ENCODE measurements at places on chromosomes 3 and 15. TPM values are rescaled to one million over a fixed set of nuclear protein-coding genes. Genes with fewer than 3 reads are reported as not detected.
A peak's percentile ranks its signal among the peaks of the same experiment; 100 is the strongest.

The LRRC3B gene
- total RNA-seq, result not detected

The ATR gene
- total RNA-seq, result 38.6 TPM

The CCR9 gene
- not detected for total RNA-seq

DNA sequence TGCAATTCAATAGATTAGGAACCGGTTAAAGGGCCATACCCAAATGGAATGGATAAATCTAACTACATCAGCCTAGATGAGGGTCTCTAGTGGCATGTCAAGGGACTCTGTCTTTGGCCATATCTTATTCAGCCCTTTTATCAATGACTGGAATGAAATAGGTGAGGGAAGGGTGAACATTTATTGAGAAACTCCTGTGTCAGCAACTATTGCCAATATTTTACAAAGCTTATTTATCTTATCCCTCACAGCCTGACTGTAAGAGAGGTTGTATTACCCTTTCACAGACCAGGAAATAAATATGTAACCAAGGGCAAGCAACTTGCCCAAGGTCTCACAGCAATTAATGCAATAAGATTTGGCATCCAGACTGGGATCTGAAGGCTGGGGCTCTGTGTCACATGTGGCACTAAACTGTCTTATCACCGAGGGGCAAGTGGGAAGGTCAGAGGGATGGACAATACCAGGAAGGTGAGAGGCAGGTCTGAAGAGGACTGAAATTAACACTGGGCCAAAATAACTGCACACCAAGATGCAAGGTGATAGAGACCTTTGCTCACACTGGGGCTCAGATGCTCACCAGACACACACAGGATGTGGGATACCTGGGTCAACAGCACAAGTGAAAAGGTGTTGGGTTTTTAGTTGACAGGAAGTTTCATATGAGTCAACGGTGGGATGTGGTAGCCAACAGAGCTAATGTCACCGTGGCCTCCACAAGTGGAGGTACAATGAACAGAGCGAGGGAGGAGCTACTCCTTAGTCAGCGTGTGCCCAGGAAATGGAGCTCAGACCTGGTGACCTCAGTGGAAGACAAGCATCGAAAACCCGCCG lies 261.3 kb downstream of the RPLP1 start:
- no peaks in the 10 kb centered on the region for H3K4me1 ChIP-seq
- no peak for DNase-seq
- H3K36me3 ChIP-seq, result no peaks in the 10 kb centered on the region
- no peak overlapping the region for H3K4me3 ChIP-seq
- no peaks in the 10 kb centered on the region for H3K27me3 ChIP-seq
- H3K27ac ChIP-seq, result no peak overlapping the region

DNA sequence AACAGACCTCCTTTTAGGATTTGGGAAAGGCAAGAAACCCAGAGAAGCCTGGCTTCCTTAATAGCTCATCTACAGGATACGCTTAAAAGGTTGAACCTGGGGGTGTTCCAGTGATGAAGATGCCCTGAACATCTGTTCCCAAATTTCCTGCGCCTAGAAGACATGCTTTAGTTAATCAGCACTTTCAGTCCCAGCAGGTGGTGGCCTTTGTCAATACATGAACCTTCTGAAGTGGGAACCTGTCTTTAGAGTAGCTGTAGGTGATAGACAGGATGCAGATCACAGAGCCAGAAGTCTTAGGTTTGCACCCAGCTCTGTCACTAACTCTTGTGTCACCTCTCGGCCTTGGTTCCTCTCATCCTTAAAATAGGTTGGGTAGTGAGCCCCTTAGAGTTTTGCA lies 149.7 kb upstream of the SYNPR start:
- no peak overlapping the region for H3K27ac ChIP-seq
- no peaks in the 10 kb centered on the region for H3K4me1 ChIP-seq
- no peak for DNase-seq
- H3K27me3 ChIP-seq, result no peaks in the 10 kb centered on the region
- H3K36me3 ChIP-seq, result no peaks in the 10 kb centered on the region

DNA sequence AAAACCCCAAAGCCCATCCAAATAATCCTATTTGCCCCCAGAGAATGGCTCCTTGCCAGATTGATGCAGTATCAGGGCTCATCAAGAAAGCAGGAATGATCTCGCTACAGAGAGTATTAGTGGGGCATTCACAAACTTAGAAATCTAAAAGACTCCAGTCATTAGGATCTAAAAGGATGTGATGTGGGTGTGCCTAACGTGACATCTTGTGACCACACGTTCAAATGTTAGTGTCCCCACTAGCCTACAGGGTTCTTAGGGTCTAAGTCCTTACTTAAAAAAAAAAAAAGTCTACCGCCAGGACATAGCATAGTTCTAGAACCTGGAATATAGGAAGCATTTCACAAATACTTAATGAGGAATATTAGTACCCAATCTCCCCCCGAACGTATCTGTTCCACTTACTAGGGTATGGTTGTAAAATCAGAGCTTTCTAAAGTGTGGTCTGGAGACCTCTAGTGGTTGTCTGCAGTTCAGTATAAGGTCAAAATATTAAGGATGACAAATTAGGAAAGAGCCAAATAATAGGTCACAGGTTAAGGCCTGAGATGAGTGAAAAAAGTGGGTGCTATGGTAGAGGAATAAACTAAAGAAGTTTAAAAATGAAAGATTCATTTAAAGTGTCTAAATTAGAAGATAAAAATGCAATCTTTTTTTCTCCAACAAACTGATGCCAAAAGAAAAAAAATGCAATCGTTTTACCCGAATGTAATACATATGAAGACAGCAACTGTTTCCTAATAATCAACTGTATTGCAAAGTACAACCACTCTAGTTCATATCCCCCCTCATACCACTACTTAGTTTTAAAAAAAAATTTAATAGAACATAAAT lies 4.2 kb upstream of the CHRM5 start:
- no peak overlapping the region for H3K27ac ChIP-seq
- H3K4me3 ChIP-seq, result no peak overlapping the region
- DNase-seq, result peak; percentile 28
- no peaks in the 10 kb centered on the region for H3K36me3 ChIP-seq

DNA sequence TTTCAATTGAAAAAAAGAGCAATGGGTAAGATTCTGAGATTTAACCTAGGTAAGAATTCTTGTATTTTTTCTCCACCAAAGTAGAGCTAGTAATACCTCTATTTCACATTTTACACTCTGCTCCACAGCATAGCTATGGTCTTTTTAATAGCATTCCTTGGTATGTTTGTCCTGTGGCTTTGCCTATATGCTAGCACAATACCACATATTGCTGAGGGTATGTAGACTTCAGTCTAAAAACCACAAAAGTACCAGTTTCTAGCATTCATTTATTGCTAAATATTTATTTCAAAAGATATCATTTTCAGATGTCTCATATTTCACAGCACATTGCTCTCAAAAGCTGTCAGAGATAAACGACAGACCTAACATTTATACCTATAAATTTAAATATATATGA lies 18.2 kb upstream of the EOGT start:
- peaks cover 12% of the 10 kb centered on the region for H3K36me3 ChIP-seq
- no peak overlapping the region for H3K4me3 ChIP-seq
- H3K27me3 ChIP-seq, result no peaks in the 10 kb centered on the region
- H3K27ac ChIP-seq, result no peak overlapping the region

DNA sequence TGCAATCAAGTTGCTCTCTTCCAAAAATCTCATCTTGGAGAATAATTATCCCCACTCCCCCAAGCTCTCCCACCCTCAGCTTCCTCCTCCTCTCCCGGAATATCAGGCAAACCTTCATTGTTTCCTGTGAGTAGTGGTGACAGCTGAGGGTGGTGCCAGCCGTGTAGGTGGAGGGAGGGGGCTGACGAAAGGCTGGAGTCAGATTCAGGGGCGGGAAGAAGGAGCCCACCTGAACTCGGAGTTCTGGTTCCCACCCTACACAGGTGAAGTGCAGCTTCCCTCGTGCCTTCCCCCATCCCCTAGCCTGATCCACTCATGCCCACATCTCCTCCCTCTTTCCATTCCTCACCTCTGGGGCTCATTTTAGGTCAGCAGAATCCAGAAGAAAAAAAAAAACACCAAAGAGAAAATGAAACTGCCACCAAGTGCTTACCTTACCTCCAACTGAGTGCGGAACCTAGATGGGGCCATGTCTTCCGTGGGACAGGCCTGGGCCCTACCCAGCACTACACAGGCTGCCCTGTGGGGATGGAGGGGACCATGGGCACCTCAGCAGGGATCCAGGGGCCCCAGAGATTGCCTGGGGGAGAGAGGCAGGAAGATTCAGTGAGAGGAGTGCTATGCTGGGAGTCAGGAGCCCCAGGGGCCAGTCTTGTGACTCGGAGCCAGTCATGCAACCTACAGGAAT lies 81.3 kb downstream of the ADCY5 start:
- no peak overlapping the region for H3K27ac ChIP-seq
- no peak overlapping the region for H3K4me3 ChIP-seq
- H3K27me3 ChIP-seq, result peaks cover 6% of the 10 kb centered on the region
- no peaks in the 10 kb centered on the region for H3K4me1 ChIP-seq

DNA sequence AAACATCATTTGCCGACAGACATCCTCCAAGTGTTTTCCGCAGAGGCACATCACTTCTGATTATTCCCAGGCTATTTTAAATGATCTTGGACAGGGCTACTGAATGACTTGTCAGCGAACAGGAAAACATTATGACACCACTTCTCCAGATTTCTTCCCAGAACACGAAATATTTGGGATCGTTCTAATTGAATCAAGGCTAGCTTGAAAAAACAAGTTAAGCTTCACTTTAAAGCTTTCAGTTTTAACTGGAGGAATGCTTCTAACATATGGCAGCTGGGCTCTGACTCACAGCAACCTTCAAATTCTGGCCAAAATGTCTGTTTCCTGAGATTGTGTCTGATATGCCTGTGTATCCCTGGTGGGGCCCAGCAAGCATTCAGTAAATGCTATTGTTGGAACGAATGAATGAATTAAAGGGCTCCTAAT lies 127.0 kb upstream of the ICE2 start:
- no peak overlapping the region for H3K27ac ChIP-seq
- H3K27me3 ChIP-seq, result peaks cover 44% of the 10 kb centered on the region
- H3K4me3 ChIP-seq, result no peak overlapping the region
- peaks cover 4% of the 10 kb centered on the region for H3K4me1 ChIP-seq
- no peaks in the 10 kb centered on the region for H3K36me3 ChIP-seq

DNA sequence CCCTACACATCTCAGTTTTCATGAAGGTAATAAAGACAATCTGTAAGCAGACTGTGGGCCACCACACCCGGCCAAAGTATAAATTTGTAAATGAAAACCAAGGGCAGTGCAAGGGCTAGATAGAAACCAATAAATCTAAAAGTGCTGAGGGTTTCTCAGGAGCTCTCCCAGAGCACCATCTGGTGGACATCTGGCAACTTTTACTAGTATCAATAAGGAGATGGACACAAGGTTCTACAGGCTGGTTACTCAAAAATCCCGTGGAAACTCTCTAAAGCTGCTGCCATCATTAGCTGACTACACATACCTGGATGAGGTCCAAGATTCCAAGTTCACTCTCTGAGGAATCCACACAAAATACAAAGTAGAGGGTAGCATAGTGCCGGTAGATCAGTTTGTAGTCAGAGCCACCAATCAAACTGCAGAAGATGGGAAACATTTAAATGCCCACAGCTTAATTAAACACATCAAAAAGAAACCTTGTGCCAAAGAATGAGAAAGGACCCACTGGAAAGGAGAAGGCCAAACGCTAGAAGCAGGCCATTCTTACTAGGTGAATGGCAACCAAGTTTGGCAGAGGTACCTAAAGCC lies 5.5 kb downstream of the AP3S2 start:
- no peaks in the 10 kb centered on the region for H3K27me3 ChIP-seq
- H3K27ac ChIP-seq, result no peak overlapping the region
- H3K4me1 ChIP-seq, result no peaks in the 10 kb centered on the region

- DNase-seq, result no peak
- H3K27me3 ChIP-seq, result no peaks in the 10 kb centered on the region
- H3K27ac ChIP-seq, result no peak overlapping the region
- no peak overlapping the region for H3K4me3 ChIP-seq
- H3K36me3 ChIP-seq, result no peaks in the 10 kb centered on the region
- no peaks in the 10 kb centered on the region for H3K4me1 ChIP-seq
These were observed 10.6 kb downstream of the MAPKAPK3 start for GRCh38 chr3:50627407-50628051.

DNA sequence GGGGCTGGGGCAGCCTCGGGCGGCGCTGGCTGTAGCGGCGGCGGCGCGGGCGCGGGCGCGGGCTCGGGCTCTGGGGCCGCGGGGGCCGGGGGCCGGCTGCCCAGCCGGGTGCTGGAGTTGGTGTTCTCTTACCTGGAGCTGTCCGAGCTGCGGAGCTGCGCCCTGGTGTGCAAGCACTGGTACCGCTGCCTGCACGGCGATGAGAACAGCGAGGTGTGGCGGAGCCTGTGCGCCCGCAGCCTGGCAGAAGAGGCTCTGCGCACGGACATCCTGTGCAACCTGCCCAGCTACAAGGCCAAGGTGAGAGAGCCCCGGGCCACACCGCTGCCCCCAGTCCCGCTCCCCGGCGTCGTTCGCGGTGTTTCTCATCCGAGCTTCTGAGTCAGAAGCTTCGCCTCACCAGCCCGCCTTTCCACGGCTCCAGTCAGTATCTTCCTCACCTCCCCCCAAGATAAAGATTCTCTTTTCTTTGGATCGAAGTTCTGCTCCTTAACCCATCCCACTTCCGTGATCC lies 600 bp downstream of the FBXO45 start:
- peaks cover 26% of the 10 kb centered on the region for H3K4me1 ChIP-seq
- DNase-seq, result no peak
- peaks cover 5% of the 10 kb centered on the region for H3K36me3 ChIP-seq
- H3K27me3 ChIP-seq, result no peaks in the 10 kb centered on the region
- peak overlapping the region; percentile 75 for H3K27ac ChIP-seq

- no peaks in the 10 kb centered on the region for H3K36me3 ChIP-seq
- H3K27me3 ChIP-seq, result no peaks in the 10 kb centered on the region
- H3K27ac ChIP-seq, result no peak overlapping the region
- H3K4me3 ChIP-seq, result no peak overlapping the region
- no peak for DNase-seq
These were observed 166.3 kb upstream of the MBNL1 start for GRCh38 chr3:152102410-152102809.

DNA sequence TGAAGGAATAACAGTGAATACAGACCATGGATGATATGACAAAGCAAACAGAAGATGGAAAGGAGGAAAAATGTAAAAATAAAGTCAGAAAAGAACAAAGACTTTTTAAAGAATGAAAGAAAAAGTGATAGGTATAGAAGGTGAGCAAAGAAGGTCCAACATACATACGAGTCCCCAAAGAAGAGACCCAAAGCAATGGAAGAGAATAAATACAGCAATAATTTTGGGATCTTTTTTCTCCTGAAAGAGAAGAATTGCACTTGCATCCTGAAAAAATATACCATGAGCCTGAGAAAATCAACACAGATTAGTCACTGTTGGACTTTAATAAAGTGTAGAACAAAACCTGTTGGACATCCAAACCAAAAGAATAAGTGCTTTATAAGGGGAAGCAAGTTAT lies 85.3 kb upstream of the SLC6A1 start:
- DNase-seq, result no peak
- no peaks in the 10 kb centered on the region for H3K27me3 ChIP-seq
- H3K27ac ChIP-seq, result no peak overlapping the region
- H3K4me1 ChIP-seq, result no peaks in the 10 kb centered on the region
